ENCODE measurements at places on chromosomes 12 and 14. TPM values are rescaled to one million over a fixed set of nuclear protein-coding genes. Genes with fewer than 3 reads are reported as not detected.

- H3K4me1 ChIP-seq: no peaks in the 10 kb centered on the region
- H3K27ac ChIP-seq: no peak overlapping the region
- DNase-seq: no peak
- no peaks in the 10 kb centered on the region for H3K27me3 ChIP-seq
- H3K36me3 ChIP-seq: no peaks in the 10 kb centered on the region
Observed at GRCh38 chr12:132310181-132311040, 19.0 kb downstream of the GALNT9 start.

DNA sequence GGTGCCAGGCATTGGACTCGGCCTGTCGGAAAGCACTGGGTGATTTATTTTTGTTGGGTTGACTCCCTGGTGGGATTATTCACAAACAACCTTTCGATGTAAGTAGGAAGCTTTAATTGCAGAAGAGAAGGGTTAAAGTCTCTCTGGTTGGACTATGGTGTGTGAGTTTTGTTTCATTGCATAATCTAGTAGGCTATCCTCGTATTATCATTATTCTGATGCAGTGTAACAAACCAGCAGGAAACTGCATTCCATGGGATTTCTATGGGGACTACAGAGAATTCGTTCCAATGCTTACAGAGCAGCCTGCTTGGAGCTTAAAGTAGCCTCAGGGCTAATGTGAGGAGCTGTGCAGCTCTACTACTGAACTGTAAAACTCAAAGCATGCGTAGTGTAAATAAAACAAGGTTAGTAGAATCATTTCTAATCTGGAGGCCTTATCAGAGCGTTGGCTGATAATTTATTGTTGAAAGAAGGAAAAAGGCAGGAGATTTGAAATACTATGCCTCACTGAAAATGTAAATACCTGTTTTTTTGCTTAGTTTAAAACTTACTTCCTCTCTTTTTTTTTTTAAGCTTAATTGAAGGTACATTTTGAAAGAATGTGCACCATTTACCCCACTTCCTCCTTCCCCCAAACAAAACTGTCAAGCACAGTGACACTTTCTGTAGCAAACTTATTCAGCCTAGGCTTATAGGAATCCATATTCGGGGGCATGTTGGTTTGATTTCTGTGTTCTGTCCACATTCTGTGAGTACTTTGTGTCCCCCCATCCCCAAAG, 226.7 kb downstream of the NPAS3 start:
- no peaks in the 10 kb centered on the region for H3K36me3 ChIP-seq
- no peaks in the 10 kb centered on the region for H3K4me1 ChIP-seq
- H3K27ac ChIP-seq: no peak overlapping the region
- DNase-seq: no peak
- no peaks in the 10 kb centered on the region for H3K27me3 ChIP-seq

NUBPL gene
- 9.3 TPM for total RNA-seq

- no peak for DNase-seq
- H3K27me3 ChIP-seq: no peaks in the 10 kb centered on the region
- H3K4me1 ChIP-seq: no peaks in the 10 kb centered on the region
- no peaks in the 10 kb centered on the region for H3K36me3 ChIP-seq
- H3K27ac ChIP-seq: no peak overlapping the region
Observed at GRCh38 chr14:57987596-57988300, 121.9 kb upstream of the SLC35F4 start.

- no peak overlapping the region for H3K27ac ChIP-seq
- no peaks in the 10 kb centered on the region for H3K36me3 ChIP-seq
- no peak overlapping the region for H3K4me3 ChIP-seq
- DNase-seq: no peak
Observed at GRCh38 chr12:107921062-107921461, 146.6 kb downstream of the ASCL4 start.

GRCh38 chr12:65896743-65897142, 72.5 kb downstream of the HMGA2 start:
- no peak for DNase-seq
- H3K4me3 ChIP-seq: no peak overlapping the region
- no peak overlapping the region for H3K27ac ChIP-seq
- H3K4me1 ChIP-seq: no peaks in the 10 kb centered on the region
- no peaks in the 10 kb centered on the region for H3K36me3 ChIP-seq

- H3K27ac ChIP-seq: no peak overlapping the region
- no peaks in the 10 kb centered on the region for H3K36me3 ChIP-seq
- H3K27me3 ChIP-seq: peaks cover 3% of the 10 kb centered on the region
- H3K4me3 ChIP-seq: no peak overlapping the region
- no peak for DNase-seq
Observed at GRCh38 chr12:10406725-10407124, 2.8 kb downstream of the KLRC4 start.

RNU4-1 gene
- under 0.01 TPM for total RNA-seq

ITGB7 gene
- 1.8 TPM for total RNA-seq

DNA sequence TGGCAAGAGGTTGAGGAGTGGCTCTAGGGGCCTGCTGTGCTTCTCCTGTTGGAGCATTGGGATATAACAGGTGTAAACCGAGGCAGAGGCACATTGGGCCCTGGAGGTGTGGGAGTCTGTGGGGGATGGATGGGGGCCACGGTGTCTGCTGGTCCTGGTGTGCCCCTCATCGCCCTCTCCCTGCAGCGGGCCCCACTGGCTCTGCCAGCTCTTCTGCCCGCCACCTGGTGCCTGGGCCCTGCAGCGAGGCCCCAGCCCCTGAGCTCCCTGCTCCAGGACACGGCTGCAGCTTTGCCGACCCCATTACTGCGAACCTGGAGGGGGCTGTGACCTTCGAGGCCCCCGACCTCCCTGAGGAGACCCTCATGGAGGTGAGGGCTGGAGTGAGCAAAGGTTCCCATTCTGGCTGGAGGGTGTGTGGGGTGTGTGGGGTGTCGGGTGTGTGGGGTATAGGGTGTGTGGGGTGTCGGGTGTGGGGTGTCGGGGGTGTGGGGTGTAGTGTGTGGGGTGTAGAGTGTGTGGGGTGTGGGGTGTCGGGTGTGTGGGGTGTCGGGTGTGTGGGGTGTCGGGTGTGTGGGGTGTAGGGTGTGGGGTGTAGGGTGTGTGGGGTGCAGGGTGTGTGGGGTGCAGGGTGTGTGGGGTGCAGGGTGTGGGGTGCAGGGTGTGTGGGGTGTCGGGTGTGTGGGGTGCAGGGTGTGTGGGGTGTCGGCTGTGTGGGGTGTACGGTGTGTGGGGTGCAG, 10.6 kb upstream of the PUS1 start:
- no peak overlapping the region for H3K4me3 ChIP-seq
- DNase-seq: no peak
- H3K4me1 ChIP-seq: no peaks in the 10 kb centered on the region
- peaks cover 40% of the 10 kb centered on the region for H3K36me3 ChIP-seq
- H3K27ac ChIP-seq: no peak overlapping the region

GRCh38 chr12:108822497-108823205, 34.7 kb downstream of the SSH1 start:
- no peak overlapping the region for H3K27ac ChIP-seq
- DNase-seq: no peak
- peaks cover 21% of the 10 kb centered on the region for H3K4me1 ChIP-seq
- H3K4me3 ChIP-seq: no peak overlapping the region

AMHR2 gene
- total RNA-seq: 0.67 TPM

GRCh38 chr14:105629886-105630215, 103.5 kb downstream of the TMEM121 start:
- H3K4me1 ChIP-seq: peaks cover 15% of the 10 kb centered on the region
- DNase-seq: no peak
- H3K27ac ChIP-seq: no peak overlapping the region
- H3K4me3 ChIP-seq: no peak overlapping the region
- H3K27me3 ChIP-seq: no peaks in the 10 kb centered on the region

RND1 gene
- total RNA-seq: 8.5 TPM

GRCh38 chr12:128463881-128464280, 196.9 kb downstream of the TMEM132C start:
- H3K27me3 ChIP-seq: peaks cover 3% of the 10 kb centered on the region
- H3K27ac ChIP-seq: no peak overlapping the region
- no peak overlapping the region for H3K4me3 ChIP-seq
- H3K36me3 ChIP-seq: no peaks in the 10 kb centered on the region

DNA sequence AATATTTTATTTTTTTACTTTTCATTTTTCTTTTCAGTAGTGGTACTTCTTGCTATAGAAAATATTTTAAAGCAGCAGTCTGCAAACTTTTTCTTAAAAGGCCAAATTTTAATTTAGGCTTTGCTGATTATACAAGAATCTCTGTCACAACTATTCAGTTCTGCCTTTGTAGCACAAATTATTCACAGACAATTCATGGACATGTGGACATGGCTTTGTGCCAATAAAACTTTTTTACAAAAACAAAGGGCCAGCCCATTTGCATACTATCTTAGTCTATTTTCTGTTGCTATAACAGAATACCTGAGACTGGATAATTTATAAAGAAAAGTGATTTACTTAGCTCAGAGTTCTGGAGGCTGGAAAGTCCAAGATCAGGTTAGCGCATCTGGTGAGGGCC, 17.1 kb downstream of the LLPH start:
- no peak for DNase-seq
- no peaks in the 10 kb centered on the region for H3K36me3 ChIP-seq
- no peaks in the 10 kb centered on the region for H3K27me3 ChIP-seq
- no peak overlapping the region for H3K27ac ChIP-seq
- no peak overlapping the region for H3K4me3 ChIP-seq

B3GNT4 gene
- not detected for total RNA-seq

GRCh38 chr14:72686101-72686500, 207.8 kb downstream of the DPF3 start:
- no peak for DNase-seq
- no peaks in the 10 kb centered on the region for H3K27me3 ChIP-seq
- H3K27ac ChIP-seq: no peak overlapping the region
- H3K4me3 ChIP-seq: no peak overlapping the region
- H3K36me3 ChIP-seq: no peaks in the 10 kb centered on the region

- no peaks in the 10 kb centered on the region for H3K36me3 ChIP-seq
- DNase-seq: no peak
- no peak overlapping the region for H3K27ac ChIP-seq
Observed at GRCh38 chr14:105473033-105473676, 1.5 kb upstream of the CRIP2 start.

GRCh38 chr14:77314043-77314442, 6.6 kb downstream of the POMT2 start:
- H3K4me1 ChIP-seq: peaks cover 26% of the 10 kb centered on the region
- H3K36me3 ChIP-seq: no peaks in the 10 kb centered on the region
- H3K27ac ChIP-seq: no peak overlapping the region
- H3K4me3 ChIP-seq: no peak overlapping the region

GRCh38 chr12:52870361-52871290, 21.8 kb upstream of the KRT78 start:
- H3K36me3 ChIP-seq: no peaks in the 10 kb centered on the region
- peak; percentile 90 for DNase-seq
- H3K4me3 ChIP-seq: no peak overlapping the region
- no peaks in the 10 kb centered on the region for H3K4me1 ChIP-seq
- no peak overlapping the region for H3K27ac ChIP-seq

GRCh38 chr12:44431647-44432343, 444.3 kb downstream of the NELL2 start:
- H3K27ac ChIP-seq: no peak overlapping the region
- H3K4me3 ChIP-seq: no peak overlapping the region
- no peaks in the 10 kb centered on the region for H3K36me3 ChIP-seq
- H3K27me3 ChIP-seq: no peaks in the 10 kb centered on the region
- no peaks in the 10 kb centered on the region for H3K4me1 ChIP-seq
- DNase-seq: no peak

GRCh38 chr12:50520416-50521207, 15.8 kb downstream of the DIP2B start:
- H3K27me3 ChIP-seq: no peaks in the 10 kb centered on the region
- H3K4me1 ChIP-seq: peaks cover 47% of the 10 kb centered on the region
- H3K4me3 ChIP-seq: no peak overlapping the region
- peak overlapping the region; percentile 43 for H3K27ac ChIP-seq
- no peaks in the 10 kb centered on the region for H3K36me3 ChIP-seq

- H3K4me3 ChIP-seq: no peak overlapping the region
- peaks cover 35% of the 10 kb centered on the region for H3K36me3 ChIP-seq
- no peak overlapping the region for H3K27ac ChIP-seq
- H3K27me3 ChIP-seq: no peaks in the 10 kb centered on the region
Observed at GRCh38 chr14:59356312-59356711, 108.9 kb downstream of the GPR135 start.

DNA sequence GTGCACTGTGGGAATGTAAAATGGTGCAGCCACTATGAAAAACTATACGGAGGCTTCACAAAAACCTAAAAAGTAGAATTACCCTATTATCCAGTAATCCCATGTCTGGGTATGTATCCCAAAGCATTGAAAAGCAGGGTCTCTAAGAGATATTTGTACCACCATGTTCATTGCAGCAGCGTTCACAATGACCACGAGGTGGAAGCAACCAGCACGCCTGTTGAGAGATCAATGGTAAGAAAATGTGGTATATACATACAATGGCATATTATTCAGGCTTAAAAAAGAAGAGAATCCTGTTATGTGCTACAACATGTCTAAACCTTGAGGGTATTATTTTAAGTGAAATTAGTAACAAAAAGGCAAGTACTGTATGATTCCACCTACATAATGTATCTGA, 910 bp upstream of the NOPCHAP1 start:
- no peak for DNase-seq
- H3K4me1 ChIP-seq: peaks cover 22% of the 10 kb centered on the region
- H3K36me3 ChIP-seq: peaks cover 3% of the 10 kb centered on the region
- H3K27ac ChIP-seq: no peak overlapping the region

PAH gene
- 696 TPM for total RNA-seq

DNA sequence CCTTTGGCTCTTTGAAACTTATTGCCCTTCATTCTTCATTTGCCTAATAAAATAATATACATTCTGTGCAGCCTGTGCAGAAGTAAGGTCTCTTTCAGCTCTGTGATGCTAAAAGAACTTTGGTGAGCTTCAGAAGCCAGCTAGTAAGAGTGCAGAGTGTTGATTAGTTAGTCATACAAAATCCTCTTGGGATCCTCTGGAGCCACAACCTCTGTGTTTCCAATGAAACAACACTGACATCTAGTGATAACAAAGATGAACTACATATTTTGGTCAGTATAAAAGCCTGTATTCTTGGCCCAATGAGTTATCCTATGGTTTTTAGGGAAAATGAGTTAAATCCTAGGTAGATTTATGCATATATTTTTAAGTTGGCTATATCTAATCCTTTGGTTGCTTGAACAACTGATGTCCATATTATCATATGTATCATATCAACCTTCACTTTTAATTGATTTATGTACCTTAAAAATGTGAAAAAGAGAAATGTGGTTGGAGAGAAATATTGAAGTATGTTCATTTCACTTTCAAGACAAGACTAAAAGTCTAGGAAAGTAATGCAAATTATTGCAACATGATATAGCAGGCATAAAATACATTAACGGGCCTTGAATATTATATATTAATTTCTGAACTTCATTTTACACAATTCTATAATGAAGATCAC, 158.4 kb downstream of the KLHL28 start:
- no peaks in the 10 kb centered on the region for H3K4me1 ChIP-seq
- H3K27me3 ChIP-seq: no peaks in the 10 kb centered on the region
- no peak overlapping the region for H3K27ac ChIP-seq
- no peak overlapping the region for H3K4me3 ChIP-seq
